Hippocampal formation (tissue), 2 donors: ENCODE measurements at places on chromosomes 1 and 21.

- DNase-seq = no peak
These were observed 104.4 kb upstream of the UBE2U start for GRCh38 chr1:64098846-64099582.

GRCh38 chr1:179437171-179437570 lies 71.4 kb downstream of the AXDND1 start:
- DNase-seq = no peak

GRCh38 chr1:97812076-97812475 lies 108.8 kb downstream of the DPYD start:
- no peak for DNase-seq

DNA sequence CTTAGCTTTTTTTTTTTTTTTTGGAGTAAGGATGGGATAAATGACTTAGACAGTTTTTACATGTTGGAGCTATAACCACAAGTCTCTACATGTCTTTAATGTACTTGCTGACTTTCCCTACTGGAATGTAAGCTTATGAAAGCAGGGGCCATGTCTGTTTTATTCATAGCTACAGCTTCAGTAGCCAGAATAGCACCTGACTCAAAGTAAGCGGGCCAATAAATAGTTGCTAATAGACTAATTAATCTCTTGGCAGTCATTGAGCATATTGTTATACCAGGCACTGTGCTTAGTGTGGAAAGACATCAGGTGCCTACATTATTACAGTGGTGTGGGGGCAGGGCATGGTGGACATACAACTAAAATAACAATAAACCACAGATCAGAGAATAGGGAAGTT lies 84.4 kb upstream of the HOOK1 start:
- DNase-seq = no peak

DNA sequence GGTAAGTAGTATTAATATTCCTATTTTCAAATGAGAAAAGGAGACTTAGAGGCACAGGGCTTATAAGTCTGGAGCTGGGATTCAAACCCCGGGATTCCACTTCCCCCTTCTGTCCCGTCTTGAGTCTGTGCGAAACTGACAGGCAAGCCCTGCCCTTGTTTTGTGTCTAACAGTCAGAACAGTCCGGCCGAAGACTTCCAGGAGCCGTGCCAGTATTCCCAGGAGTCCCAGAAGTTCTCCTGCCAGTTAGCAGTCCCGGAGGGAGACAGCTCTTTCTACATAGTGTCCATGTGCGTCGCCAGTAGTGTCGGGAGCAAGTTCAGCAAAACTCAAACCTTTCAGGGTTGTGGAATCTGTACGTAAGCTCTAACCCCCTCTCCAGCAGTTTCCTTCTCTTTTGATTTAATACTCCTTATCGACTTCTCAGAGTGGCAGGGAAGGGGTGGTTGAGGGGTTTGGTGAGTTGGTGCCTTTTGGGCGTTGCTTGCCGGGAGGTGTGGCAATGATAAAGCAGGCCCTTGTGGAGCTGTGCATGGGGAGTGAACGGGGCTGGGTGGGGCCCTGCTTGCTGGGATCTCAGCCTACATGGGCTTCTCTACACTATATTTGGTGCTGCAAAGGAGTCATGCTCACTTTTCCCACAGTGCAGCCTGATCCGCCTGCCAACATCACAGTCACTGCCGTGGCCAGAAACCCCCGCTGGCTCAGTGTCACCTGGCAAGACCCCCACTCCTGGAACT lies 29.4 kb downstream of the IL6R start:
- DNase-seq = no peak

GRCh38 chr1:18440385-18441226 lies 40.1 kb upstream of the KLHDC7A start:
- DNase-seq = no peak

DNA sequence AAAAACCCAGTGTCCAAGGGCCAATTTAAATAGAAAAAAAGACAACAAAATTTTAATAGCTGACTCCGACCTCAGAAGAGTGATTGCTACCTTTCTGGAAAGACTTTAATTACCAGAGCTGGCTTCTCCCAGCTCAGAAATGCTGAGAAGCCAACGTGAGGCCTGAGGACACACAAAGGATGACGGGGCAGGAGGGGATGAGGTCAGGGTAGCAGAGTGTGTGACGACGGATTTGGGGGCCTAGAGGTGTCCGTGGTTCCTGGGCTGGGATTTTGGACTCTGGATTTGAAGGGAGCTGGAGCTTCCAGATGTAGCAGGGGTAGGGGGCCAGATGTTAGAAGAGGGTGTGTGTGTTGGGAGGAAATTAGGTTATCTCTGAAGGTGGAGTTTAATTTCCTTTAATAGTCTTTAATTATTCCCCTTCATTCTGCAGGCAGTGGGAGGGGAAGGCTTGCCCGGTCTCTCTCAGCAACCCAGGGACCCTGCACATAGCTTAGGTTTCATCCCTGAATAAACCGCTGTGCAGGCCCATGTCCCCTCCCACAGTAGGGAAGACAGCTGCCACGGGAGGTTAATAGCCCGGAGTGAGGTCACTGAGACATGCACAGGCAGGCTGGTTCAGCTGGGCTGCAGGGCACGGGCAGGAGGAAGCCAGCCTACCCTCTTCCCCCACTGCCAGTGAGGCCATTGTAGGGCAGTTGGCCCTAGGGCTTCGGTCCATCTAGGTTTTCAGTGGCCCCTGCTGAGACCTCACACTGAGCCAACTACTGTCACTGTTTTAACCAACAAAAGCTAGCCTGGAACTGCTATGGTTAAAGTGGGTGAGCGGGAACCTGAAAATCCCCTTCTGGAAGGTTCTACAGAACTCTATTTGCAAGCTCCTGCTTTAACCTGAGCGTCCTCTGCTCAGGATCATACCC lies 3.8 kb upstream of the PADI3 start:
- DNase-seq = no peak

DNA sequence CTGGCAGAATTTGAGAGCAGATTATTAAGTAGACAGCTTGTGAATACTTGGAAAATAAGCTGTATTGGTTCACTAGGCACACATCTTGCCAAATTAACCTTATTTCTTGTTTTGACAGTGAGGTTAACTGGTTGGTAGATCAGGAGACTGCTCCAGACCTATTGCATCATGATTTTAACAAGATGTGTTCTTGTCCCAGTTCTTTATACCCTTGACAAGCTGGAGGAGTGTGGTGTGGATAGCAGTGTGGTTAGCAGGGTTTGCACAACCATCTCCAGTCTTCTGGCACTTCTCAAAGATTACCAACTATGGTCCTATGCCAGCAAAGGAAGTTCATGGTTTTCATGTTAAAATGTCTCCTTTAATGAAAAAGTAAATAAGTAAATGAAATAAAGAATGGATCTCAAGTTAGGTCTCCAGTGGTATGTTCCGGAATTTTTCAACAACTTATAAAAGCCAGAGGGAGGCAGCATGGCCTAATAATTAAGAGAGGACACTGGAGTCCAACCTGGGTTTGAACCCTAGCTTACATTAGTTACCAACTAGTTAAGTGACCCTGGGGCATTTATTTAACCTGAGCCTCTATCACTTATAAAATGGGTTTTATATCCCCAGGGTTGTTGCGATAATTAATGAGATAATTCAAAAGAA lies 34.1 kb downstream of the DDX20 start:
- DNase-seq = no peak

GRCh38 chr1:153649863-153650235 lies 8.7 kb upstream of the SNAPIN start:
- peak; percentile 84 for DNase-seq

DNA sequence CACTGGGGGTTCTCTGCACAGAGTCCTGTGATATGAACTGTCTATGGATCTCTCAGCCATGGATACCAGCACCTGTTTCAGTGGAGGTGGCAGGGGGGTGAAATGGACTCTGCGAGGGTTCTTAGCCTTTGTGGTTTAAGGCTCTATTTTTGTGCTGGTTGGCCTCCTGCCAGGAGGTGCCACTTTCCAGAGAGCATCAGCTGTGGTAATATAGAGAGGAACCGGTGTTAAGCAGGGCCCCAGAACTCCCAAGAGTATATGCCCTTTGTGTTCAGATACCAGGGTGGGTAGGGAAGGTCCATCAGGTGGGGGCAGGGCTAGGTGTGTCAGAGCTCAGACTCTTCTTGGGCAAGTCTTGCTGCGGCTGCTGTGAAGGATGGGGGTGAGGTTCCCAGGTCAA lies 330.0 kb upstream of the PLD5 start:
- DNase-seq = no peak

DNA sequence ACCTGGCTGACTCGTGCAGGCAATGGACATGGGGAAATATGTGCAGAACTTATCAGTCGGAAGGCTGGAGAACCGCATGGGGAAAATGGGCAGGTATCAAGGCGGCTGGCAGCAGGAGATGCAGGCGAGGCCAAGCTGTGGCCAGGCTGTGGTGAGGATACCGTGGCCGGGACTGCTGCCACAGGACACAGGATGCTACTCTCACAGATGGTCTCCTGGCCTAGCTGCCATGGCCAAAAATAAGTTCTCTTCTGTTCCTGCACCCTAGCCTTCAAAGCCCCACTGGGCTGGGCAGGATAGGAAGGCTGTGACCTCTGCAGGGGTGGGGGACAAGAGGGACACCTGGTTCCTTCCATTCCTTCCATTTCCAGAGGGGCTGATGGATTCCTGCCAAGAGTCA lies 26.4 kb downstream of the TEX35 start:
- DNase-seq = no peak

DNA sequence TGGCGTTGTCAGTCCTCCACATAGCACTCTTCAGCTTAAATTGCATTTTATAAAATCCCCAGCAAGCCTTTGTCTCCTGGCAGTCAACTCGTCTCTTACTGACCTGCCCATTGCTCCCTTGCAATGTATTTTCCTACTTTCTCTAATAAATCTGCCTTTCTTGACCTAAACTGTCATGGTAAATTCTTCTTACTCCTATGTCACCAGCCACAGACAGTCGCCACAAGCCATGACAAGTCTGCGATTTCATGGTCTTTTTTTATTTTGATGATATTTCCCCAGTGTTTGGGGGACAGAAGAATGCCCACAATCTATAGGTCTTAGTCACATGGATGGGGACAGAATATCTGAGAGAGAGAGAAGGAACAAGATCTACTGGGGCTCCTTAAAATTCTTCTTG lies 8.4 kb downstream of the IFNAR2 start:
- no peak for DNase-seq

- no peak for DNase-seq
These were observed 42.6 kb upstream of the LRP8 start for GRCh38 chr1:53370369-53370961.

DNA sequence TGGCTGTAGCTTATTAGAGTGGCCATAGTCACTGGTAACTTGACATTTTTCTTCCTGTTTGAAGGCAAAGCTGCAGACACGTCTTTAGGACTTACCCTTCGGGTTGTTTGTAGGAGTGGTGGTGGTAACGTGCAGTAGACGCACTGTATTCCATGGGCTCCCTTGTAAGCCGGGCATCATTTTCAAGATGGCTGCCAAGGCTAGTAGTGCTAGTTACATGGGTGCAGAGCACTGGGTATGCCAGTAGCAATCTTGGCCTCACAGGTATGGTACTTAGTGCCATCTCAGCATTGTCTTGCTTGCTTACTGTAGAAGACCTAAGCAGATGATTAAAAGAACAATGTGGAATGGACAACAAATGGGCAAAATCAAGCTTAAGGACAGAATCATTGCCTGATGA lies 1.9 kb downstream of the YBX1 start:
- no peak for DNase-seq

DNA sequence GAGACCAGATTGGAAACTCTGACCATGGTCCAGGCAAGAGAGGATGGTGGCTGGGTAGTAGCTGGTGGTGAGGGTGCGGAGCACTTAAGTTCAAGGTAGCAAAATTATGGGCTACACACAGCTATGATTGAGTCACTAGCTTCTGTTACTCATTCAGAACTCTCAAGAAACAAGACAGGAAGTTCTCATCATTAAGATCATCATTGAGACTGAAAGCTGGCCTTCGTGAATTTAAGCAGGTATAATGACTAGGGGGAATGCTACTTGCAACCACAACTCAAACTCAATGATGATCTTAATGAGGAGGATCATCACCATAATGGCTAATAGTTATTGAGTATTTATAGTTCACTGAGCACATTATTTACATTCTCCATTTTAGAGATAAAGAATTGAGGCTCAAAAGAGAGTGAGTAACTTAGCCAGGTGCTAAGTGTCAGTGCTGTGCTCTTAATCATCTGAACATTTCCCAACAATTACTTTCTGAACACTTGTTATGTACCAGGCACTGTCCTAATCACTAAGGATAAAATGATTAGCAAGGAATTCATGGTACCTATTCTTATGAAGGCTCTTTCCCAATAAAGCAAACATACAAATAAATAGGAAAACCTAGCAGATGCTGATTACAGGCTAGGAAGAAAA lies 286.3 kb upstream of the C1orf105 start:
- no peak for DNase-seq

DNA sequence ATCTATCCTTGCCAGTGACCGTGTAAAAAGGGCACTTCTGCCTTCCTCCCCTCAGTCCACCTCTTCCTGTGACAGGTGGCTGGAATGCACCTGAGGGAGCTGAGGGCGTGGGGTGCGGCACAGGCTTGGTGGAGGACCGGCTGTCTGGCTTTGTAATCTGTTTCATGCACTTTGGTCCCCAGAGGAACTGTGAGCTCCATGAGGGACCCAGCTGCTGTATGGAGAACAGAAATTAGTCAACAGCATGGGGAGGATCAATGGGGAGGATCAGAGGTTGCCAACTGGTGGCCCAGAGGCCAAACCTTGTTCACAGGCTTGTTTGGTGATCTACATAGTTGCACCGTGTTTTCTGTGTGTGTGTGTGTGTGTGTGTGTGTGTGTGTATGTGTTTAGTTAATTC lies 19.0 kb upstream of the LUZP1 start:
- DNase-seq = no peak

GRCh38 chr1:215900684-215901083 lies 333.6 kb downstream of the KCTD3 start:
- DNase-seq = no peak

GRCh38 chr1:33317946-33318345 lies 3.0 kb downstream of the A3GALT2 start:
- DNase-seq = no peak

- DNase-seq = no peak
These were observed 6.5 kb upstream of the IGSF3 start for GRCh38 chr1:116674011-116674531.

GRCh38 chr1:22210636-22211035 lies 67.7 kb upstream of the WNT4 start:
- DNase-seq = no peak

- no peak for DNase-seq
These were observed 143.2 kb downstream of the MIS18A start for GRCh38 chr21:32135401-32136363.

GRCh38 chr1:206672844-206673758 lies 11.6 kb upstream of the MAPKAPK2 start:
- no peak for DNase-seq
